ENCODE measurements at places on chromosomes 2 and 18.
A peak's percentile ranks its signal among the peaks of the same experiment; 100 is the strongest.

GRCh38 chr2:63651356-63651755, 62.6 kb downstream of the MDH1 start:
- no peak for DNase-seq

- no peak for DNase-seq
These were observed 143.0 kb downstream of the NUP35 start for GRCh38 chr2:183267148-183267827.

GRCh38 chr2:230932556-230933511, 7.8 kb upstream of the GPR55 start:
- no peak for DNase-seq

GRCh38 chr2:39142904-39143605, 22.2 kb upstream of the SOS1 start:
- DNase-seq = no peak

DNA sequence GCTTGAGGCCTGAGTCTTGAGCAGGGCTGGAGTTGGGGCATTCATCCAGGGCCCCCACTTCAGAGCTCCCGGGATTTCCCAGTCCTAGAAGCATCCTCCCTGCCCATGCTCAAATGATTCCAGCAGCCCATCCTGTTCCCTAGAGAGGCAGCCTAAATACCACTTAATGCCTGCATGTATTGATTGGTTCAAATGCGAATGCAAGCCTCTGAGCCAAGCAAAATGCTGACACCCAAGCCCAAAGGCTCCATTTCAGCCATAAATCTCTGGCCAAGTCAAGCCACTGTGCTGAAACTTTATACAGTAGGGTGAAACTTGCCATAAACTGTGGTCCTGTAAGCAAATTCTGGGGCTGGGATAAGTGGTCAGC, 279.8 kb downstream of the CLIP4 start:
- no peak for DNase-seq

DNA sequence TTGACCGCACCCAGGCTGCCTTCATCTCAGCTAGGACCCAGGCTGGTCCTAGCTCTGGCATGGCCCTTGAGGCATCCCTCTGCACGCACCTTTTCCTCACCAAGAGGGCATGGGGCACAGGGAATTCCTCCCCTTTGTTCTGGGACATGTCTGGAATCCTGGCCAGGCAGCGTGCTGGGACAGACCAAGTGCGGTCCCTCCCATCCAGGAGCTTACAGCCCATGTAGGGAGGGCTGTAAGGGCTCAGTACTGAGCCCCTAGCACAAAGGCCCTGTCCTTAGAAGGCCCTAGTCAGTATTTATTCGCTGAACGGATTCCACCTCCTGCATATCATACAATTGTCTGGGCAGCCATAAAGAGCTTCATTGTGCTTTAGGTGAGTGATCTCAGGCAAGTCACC, 3.0 kb downstream of the TMEM37 start:
- DNase-seq = no peak

- peak; percentile 32 for DNase-seq
These were observed 62.8 kb upstream of the NEUROD1 start for GRCh38 chr2:181742922-181743722.

DNA sequence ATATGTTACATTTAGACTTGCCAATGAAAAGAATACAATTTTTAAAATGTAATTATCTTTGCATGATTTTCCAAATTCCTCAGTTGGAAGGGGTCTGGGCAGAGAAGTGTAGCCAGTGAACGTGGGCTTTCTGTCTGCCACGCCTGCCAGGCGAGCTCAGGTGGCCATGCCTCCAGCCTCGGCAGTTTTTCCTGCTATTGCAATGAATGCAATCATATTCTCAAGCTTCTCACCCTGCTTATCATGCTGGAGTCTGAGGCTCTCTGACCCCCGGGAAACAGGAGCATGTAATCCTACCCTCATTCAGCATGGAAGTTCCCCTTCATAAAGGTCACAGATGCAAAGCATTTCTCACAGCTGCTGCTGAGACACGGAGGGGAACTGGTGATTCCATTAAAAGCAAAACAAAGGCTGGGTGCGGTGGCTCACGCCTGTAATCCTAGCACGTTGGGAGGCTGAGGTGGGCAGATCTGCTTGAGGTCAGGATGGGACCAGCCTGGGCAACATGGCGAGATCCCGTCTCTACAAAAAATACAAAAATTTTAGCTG, 154.8 kb downstream of the MBP start:
- peak; percentile 28 for DNase-seq

GRCh38 chr18:33700513-33700976, 122.5 kb downstream of the ASXL3 start:
- no peak for DNase-seq

DNA sequence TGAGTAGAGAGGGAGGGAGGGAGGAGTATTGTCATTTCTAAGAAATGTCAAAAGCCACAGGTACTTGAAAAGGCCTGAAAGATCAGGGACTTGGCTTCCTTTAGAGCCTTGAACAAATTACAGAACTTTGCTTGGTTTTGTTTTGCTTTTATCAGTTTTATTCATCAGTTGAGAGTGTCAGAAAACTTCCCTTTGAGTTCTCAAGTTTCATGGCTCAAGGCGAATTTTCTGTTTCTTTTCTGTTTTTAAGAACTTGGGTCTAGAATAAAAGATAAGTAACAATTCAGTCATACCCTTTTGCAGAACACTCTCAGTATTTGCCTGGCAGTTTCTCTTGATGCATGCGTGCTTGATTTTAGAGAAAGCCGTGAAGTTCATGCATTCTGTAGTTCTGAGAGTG, 531.9 kb downstream of the PARD3B start:
- no peak for DNase-seq

GRCh38 chr2:22600156-22600555, 784.8 kb upstream of the KLHL29 start:
- DNase-seq = no peak

Measured in SHP77 (cell line).